Uterus (tissue), 4 donors: ENCODE measurements at places on chromosomes 1 and 21. TPM values are rescaled to one million over a fixed set of nuclear protein-coding genes. Genes with fewer than 3 reads are reported as not detected.

GRCh38 chr1:95537176-95537575 is 303.2 kb downstream of the RWDD3 start:
- no peak for DNase-seq

- no peak for DNase-seq
Measured at GRCh38 chr21:42195378-42196031, 23.4 kb upstream of the ABCG1 start.

USH2A gene
- not detected for total RNA-seq

GRCh38 chr1:243917863-243918565 is 68.0 kb upstream of the AKT3 start:
- DNase-seq, result peak; percentile 20

GRCh38 chr1:166350490-166350889 is 183.7 kb upstream of the FAM78B start:
- DNase-seq, result no peak

NCAM2 gene
- total RNA-seq, result 43.4 TPM

DNA sequence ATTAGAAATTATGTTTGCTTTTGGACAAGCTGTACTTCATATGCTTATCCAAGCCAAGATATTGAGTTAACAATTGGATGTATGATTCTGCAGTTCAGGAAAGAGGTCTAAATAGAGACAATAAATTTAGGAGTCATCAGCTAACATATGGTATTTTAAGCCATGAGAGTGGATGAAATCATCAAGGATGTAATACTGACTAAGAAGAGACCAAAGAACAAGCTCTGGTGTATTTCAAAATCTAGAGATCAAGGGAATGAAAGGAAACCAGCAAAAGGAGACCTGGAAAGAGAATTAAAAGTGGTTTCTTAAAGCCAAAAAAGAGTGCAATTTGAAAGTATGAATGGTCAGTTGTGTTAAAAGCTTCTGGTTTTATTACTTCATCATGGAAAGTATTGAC is 183.6 kb upstream of the BEND5 start:
- no peak for DNase-seq

OR6F1 gene
- not detected for total RNA-seq

- no peak for DNase-seq
Measured at GRCh38 chr21:38258521-38259485, 2.0 kb downstream of the KCNJ15 start.

GRCh38 chr1:245682638-245683628 is 528.1 kb downstream of the KIF26B start:
- DNase-seq, result no peak
